ENCODE measurements at places on chromosomes 3 and 15.

DNA sequence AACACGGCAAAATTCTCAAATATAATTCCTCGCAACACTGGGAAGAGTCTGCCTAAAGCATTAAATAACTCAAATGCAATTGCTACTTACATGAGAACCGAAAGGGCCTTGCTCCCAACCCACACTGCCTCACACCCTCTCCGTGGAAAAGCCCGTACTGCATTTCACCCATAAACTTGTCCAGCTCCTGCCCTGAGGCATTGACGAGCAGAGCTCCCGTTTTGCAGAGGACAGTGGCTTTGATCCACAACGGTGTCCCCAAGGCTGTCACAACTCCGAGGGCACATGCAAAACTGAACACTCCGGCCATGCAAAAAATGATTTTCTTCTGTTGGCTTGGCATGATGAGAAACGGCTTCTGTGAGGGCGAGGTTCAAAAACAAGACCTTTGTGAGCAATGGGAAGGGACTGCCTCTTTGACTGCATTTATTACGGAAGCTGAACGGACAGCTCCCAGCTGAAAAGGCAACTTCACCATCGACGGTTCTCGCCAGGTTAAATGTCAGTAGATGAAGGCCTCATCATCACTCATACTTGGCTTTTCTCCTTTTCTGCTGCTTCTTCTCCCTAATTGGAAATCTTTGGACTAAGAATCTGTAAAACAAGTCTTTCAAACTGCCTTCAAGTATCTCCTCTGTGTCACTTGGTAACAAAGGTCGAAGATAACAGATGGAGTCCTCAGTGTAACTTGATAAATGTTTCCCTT, at the start of gene CLRN1:
CLRN1 (minus strand) TSS at position 362 of the 706 bp plus-strand sequence; CDS start at position 343, 19 bp downstream.
- H3K27me3 ChIP-seq, result no peaks in the 10 kb centered on the region
- no peak within 1 kb of the TSS for H3K4me3 ChIP-seq
- no peak for DNase-seq
- no peaks in the 10 kb centered on the region for H3K4me1 ChIP-seq
- no peaks in the 10 kb centered on the region for H3K36me3 ChIP-seq

- no peaks in the 10 kb centered on the region for H3K36me3 ChIP-seq
- no peaks in the 10 kb centered on the region for H3K4me1 ChIP-seq
- no peak overlapping the region for H3K4me3 ChIP-seq
- H3K27me3 ChIP-seq, result no peaks in the 10 kb centered on the region
Observed at GRCh38 chr15:87930457-87930856, 326.1 kb downstream of the NTRK3 start.

DNA sequence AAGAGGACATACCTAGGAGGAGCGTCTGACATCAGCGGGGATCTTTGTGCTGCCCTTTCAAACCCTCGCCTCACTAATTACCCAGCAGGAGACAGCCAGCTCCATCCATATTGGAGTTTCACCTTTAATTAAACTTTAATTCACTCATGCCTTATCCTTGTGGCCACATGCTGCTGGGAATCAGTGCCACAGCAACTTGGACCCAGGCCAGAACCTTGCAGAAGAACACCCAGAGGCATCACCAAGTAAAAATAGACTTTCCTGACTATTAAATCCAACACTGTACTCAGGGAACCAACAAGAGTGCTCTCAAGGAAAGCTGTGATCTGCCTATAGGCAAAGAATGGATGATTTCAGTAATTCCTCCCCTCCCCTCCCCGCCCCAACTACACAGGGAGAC, 23.9 kb downstream of the EIF1B start:
- no peak overlapping the region for H3K27ac ChIP-seq
- H3K4me3 ChIP-seq, result no peak overlapping the region
- H3K27me3 ChIP-seq, result no peaks in the 10 kb centered on the region
- DNase-seq, result peak; percentile 71
- no peaks in the 10 kb centered on the region for H3K4me1 ChIP-seq
- H3K36me3 ChIP-seq, result no peaks in the 10 kb centered on the region

- no peaks in the 10 kb centered on the region for H3K27me3 ChIP-seq
- no peak overlapping the region for H3K27ac ChIP-seq
- H3K4me1 ChIP-seq, result no peaks in the 10 kb centered on the region
- no peak for DNase-seq
- H3K36me3 ChIP-seq, result no peaks in the 10 kb centered on the region
- H3K4me3 ChIP-seq, result no peak overlapping the region
Observed at GRCh38 chr15:95590533-95591044, 739.9 kb upstream of the NR2F2 start.

GRCh38 chr3:120682095-120682681, at the start of gene HGD:
Gene HGD (minus strand): TSS chr3:120682239. CDS start chr3:120682111, 128 bp downstream.
- no peak within 1 kb of the TSS for H3K27ac ChIP-seq
- H3K4me1 ChIP-seq, result peaks cover 7% of the 10 kb centered on the region
- no peaks in the 10 kb centered on the region for H3K36me3 ChIP-seq
- H3K4me3 ChIP-seq, result no peak within 1 kb of the TSS

DNA sequence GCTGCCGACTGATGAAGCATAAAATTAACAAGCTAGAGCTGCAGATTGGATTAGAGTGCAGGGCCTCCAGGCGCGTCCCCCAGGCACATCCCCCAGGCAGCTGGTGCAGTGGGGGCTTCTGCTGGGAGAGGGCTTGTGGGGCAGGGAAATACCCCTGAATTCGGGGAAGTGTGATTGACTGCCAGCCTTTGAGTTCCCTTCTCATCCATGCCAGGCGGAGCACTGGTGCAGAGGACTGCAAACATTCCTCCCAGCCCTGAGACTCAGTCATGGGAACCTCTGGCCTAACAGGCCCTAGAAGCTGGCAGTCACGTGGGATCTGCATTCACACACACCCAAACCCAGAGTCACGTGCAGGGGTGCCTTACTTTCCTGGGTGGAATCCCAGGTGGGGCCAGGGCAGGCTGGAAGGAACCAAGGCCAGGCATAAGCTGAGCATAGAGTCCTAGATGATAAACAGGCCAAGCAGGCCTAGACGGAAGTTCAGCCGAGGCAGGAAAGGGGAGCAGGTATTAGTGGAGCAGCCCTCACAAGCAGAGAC, 46.2 kb upstream of the SEC22A start:
- peaks cover 28% of the 10 kb centered on the region for H3K36me3 ChIP-seq
- DNase-seq, result no peak
- no peaks in the 10 kb centered on the region for H3K4me1 ChIP-seq
- H3K4me3 ChIP-seq, result no peak overlapping the region

- H3K36me3 ChIP-seq, result no peaks in the 10 kb centered on the region
- no peaks in the 10 kb centered on the region for H3K27me3 ChIP-seq
- H3K4me1 ChIP-seq, result no peaks in the 10 kb centered on the region
- no peak for DNase-seq
Observed at GRCh38 chr3:66980791-66981190, 17.3 kb upstream of the KBTBD8 start.

DNA sequence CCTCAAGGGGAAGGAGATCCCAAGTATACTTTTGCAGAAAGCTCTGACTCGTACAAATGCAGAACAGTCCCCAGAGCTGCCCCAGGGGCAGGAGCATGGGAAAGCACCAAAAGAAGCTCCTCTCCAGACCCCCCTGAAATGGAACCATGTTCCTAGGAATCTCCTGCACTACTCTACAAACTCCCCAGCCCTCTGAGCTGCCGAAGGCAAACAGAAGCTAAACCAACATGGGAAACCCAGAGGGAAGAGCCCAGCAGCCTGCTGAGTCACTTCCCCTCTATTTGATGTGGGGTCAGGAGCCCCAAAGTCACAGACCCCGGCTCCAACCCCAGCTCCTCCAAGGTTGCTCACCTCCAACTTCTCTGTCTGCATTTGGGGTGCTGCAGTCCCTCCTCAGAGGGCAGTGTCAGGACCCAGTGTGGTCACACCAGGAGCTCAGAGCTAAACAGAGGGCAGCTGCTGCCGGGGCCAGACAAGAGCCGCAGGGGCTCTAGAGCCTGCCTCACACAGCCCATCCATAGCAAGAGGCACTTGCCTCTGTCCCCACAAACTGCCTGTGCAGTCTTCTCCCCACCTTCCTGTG, 3.8 kb upstream of the PLXNA1 start:
- H3K4me3 ChIP-seq, result no peak overlapping the region
- H3K27me3 ChIP-seq, result no peaks in the 10 kb centered on the region

GRCh38 chr15:49696433-49696832, 75.6 kb downstream of the DTWD1 start:
- DNase-seq, result no peak
- no peak overlapping the region for H3K27ac ChIP-seq
- H3K4me1 ChIP-seq, result no peaks in the 10 kb centered on the region
- H3K4me3 ChIP-seq, result no peak overlapping the region
- no peaks in the 10 kb centered on the region for H3K36me3 ChIP-seq
- H3K27me3 ChIP-seq, result no peaks in the 10 kb centered on the region

DNA sequence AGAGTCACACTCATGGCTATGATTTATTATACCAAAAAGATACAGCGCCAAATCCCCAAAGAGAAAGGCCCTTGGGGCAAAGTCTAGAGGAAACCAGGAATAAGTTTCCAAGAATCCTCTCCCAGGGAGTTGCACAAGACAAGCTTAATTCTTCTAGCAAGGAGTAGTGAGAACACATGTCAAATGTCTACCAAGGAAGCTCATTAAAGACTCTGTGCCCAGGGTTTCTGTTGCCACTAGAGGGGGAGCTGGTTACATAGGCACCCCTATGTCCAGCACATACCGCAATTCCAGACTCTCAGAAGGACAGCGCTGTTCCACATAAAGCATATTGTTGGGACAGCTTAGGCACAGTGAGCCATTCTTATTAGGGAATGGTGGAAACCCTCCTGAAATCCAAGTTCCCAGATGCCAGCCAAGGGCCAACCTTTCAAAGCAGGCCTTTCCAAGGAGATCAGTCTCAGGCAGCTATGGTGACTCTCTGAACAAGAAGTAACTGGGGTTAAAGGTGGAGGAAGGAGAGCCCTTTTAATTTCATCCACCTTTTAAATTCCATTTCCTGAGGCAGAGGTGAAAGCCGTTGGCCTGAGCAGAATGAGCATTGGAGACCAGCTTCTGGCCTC, 194.2 kb downstream of the UACA start:
- H3K4me1 ChIP-seq, result peaks cover 7% of the 10 kb centered on the region
- no peak overlapping the region for H3K27ac ChIP-seq
- H3K4me3 ChIP-seq, result no peak overlapping the region
- H3K27me3 ChIP-seq, result no peaks in the 10 kb centered on the region

DNA sequence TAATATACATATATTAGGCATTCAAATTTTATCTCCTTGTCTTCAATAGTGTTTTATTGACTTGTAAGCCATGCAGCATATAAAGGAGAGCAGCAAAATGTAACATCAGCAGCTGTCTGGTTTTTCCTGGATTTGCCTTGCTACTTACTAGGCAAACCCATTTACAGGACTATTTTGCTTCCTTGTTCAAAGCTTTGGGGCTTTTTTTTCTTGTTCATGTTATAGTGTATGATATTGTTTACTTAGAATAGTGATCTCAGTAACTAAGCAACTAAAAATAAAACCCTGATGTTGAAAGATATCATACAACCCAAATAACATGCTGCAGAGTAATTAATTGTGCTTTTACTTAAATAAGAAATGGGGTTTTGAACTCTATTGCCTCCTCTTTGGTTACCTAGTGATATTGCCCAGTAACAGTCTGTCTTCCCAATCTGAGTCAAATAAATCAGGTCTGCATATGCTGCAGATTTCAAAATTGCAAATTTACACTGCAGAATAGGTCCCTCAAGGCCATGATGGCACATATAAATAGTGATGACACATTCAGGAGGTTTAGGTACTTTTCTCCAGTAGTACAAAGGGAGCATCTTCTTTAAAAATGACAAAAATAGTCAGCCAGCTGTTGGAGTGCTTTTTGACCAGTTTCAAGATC, 578.1 kb upstream of the NECTIN3 start:
- DNase-seq, result no peak
- no peak overlapping the region for H3K27ac ChIP-seq
- H3K4me1 ChIP-seq, result no peaks in the 10 kb centered on the region

- H3K27me3 ChIP-seq, result no peaks in the 10 kb centered on the region
- no peaks in the 10 kb centered on the region for H3K4me1 ChIP-seq
- no peak overlapping the region for H3K4me3 ChIP-seq
- H3K27ac ChIP-seq, result no peak overlapping the region
- no peak for DNase-seq
Observed at GRCh38 chr3:52857133-52857532, 22.3 kb upstream of the MUSTN1 start.

DNA sequence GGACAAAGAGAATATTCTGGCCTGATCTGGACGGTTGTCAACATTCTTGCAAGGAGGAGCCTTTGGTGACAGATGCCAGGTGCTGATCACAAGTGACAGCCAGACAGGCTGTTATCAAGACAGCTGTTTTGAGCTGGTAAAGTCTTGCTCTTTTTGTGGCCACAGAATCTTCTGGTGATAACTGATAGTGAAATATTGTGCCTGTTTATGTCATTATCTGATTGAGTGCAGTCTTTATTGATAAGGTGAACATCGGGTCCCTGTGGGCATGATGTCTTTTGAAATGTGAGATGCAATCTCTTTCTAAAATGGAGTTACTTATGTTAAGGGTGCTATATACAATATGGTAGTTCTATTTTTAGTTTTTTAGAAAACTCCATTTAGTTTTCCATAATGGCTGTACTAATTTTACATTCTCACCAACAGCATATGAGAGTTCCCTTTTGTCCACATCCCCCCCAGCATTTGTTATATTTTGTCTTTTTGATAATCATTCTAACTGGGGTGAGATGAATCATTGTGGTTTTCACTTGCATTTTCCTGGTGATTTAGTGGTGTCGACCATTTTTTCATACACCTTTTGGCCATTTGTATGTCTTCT, 10.7 kb downstream of the CEP63 start:
- H3K27me3 ChIP-seq, result no peaks in the 10 kb centered on the region
- H3K27ac ChIP-seq, result no peak overlapping the region
- peaks cover 14% of the 10 kb centered on the region for H3K4me1 ChIP-seq
- DNase-seq, result no peak

DNA sequence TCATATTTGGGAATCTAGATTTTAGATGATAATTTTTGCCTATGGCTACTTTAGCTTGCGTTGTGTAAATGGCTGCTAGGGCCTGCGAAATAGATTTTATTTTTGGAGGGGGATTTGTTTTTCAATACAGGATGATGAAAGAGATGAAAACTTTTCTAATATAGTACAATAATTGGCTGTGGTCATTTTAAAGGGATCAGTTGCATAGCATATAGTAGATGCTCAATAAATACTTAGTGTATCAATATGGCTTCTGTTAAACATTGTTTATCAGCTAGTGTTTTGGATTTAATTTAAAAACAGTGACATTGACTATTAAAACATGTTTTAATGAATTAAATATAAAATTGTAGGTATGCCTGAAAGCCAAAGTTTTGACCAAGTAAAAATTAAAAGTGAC, 6.9 kb upstream of the CHD2 start:
- H3K4me3 ChIP-seq, result no peak overlapping the region
- no peaks in the 10 kb centered on the region for H3K27me3 ChIP-seq
- DNase-seq, result no peak
- H3K36me3 ChIP-seq, result peaks cover 88% of the 10 kb centered on the region
- peak overlapping the region; percentile 54 for H3K27ac ChIP-seq

All from psoas muscle (tissue), 8 donors.